Skin of body (tissue), 3 donors: ENCODE measurements at places on chromosomes 2 and 18.
A peak's percentile ranks its signal among the peaks of the same experiment; 100 is the strongest.

DNA sequence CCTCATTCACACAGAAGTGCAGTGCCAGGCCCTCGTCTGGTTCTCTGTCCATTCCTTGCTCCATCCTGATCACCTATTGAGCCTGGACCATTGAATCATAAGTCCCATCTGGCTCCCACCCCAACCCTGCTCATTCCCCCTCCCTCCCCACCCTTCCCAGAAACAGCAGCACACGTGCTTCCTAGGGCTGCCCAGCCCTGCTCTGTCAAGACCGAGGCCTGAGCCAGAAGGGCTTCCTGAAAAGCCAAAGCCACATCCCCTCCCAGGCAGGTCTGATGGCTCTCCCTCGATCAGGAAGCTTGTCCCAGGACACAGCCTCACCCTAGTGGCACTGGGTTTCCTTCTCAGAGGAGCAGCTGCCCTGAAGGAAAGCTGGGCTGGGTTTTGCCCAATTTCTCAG is 79.8 kb upstream of the FZD7 start:
- no peak for DNase-seq

GRCh38 chr2:231464576-231465540 is 574 bp upstream of the NCL start:
- DNase-seq, result peak; percentile 33

DNA sequence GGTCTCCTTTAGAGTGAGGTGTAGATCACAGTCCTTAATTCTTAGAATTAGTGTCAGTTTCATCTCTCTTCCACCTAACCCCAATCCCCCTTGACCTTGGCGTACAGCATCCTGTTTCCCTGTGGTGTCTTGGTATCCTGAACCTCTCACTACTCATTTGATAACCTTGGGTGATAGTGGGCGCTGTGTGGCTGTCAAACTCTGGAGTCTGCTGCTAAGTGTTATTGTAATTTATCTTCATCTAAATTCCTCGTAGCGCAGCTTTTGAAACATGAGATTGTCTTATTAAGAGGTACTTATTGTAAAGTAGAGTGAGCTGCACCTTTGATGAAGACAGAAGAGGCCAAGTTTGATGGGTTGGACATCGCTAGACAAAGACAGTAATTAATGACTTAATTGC is 222.6 kb upstream of the SPRED2 start:
- no peak for DNase-seq

DNA sequence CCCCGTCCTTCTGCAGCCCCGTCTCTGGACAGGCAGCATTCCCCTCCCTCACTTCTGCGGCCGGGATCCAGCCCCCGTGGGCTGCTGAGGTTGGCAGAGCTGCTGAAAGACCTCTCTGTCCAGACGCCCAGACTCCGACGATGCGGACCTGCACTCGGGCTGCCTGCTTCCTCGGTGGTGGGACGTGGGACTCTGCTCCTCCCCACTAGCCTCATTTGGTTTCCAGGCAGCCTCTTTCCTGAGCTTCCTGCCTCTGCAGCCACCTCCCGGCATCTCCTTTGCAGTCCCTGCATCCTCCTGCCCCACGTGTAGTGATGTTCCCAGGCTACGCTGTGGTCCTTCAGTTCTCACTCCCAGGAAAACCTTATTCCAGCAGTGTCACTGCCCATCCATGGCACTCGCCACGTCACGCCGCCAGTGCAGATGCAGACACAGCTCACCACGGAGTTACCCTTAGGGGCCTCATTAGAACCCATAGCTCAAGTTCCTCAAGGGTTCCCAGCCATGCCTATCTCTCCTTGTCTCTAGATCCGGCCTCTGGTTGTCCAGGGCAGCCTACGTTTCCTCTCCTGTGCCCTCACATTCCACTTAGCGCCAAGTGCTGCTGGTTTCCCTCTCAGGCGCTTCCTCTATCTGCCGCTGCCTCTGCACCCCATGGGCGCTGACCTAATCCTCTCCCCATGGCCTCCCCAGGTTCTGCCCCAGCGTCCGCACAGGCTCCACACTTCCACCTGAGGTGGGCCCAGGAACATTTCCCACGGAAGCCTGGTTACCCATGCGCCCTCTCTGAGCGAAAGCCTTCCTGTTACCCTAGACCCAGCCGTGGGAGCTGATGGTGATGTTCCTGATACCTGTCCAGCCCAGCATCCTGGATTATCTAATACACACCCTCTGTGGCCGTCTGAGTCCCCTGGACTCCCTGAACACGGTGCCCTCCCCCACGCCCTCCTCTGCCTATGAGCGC is 318.3 kb upstream of the MYT1L start:
- DNase-seq, result no peak

DNA sequence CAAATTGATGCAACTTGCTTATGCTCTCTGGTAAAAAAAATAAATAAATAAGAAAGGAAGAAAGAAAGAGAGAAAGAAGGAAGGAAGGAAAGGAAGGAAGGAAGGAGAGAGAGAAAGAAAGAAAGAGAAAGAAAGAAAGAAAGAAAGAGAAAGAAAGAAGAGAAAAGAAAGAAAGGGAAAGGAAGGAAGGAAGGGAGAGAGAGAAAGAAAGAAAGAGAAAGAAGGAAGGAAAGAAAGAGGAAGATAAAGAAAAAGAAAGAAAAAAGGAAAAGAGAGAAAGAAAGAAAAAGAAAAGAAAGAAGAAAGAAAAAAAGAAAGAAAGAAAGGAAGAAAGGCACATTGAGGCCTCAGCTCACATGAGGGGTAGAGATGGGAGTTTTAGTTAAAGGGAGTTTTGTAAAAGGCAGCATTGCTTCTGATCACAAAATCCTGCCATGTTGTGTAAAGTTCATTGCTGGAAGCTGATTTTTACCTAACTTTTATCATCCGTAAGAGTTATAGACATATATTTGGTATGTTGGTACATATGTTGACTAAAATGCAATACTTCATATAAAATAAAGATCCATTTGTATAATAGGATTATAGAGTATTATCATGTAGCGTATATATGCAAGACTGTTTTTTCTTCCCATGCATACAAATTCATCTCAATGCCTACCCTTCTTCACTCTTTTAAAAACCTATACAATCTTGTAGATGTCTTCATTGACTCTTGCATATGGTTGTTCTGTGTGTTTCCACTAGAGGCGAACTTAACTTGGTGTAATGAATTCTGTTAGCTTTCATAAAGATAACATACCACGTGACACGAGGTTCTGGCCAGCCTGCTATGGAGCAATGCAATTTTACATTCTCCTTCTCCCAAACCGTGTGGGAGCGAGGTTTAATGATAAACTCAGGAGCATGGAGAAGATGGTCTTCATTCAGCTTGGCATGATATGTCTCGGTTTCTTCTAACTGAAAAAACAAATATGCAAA is 32.8 kb downstream of the MYOM1 start:
- no peak for DNase-seq

DNA sequence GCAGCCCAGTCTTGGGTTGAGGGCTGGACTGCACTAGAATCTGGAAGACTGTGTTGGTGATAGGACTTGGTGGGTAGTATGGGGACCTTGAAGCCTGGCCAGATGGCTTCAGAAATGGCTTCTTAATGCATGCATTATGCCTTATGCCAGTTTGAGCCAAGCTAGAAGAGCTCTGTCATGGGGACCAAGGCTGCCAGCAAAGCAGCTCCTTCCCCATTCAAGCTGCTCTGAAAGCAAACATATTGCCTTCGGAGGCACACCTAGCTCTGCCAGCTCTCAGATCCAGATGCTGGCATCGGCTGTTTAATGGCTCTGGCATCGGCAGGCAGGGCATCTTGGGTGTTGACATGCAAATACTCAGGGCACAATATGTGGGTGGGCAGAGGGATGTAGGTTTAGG is 59.0 kb upstream of the IGFBP5 start:
- no peak for DNase-seq
